Forelimb muscle (tissue), 1 donor: ENCODE measurements at places on chromosomes 6 and 20. TPM values are rescaled to one million over a fixed set of nuclear protein-coding genes. Genes with fewer than 3 reads are reported as not detected.

APOM gene
- 4.3 TPM for polyA plus RNA-seq

LRRC73 gene
- 0.16 TPM for polyA plus RNA-seq

CDH22 gene
- 0.18 TPM for polyA plus RNA-seq

ARHGAP40 gene
- not detected for polyA plus RNA-seq

CCN5 gene
- 0.06 TPM for polyA plus RNA-seq

BTNL2 gene
- polyA plus RNA-seq = 0.18 TPM

TSHZ2 gene
- 9.0 TPM for polyA plus RNA-seq

PRR18 gene
- 1.1 TPM for polyA plus RNA-seq

HMGCLL1 gene
- 5.6 TPM for polyA plus RNA-seq

KCNB1 gene
- polyA plus RNA-seq = 7.1 TPM

HDGFL1 gene
- not detected for polyA plus RNA-seq

PIM1 gene
- 35.8 TPM for polyA plus RNA-seq

VIP gene
- 2.3 TPM for polyA plus RNA-seq

ATAT1 gene
- 21.1 TPM for polyA plus RNA-seq

PROKR2 gene
- polyA plus RNA-seq = not detected

ARMH2 gene
- not detected for polyA plus RNA-seq

CLDN20 gene
- 0.76 TPM for polyA plus RNA-seq

CASS4 gene
- 7.0 TPM for polyA plus RNA-seq

SYCP2 gene
- polyA plus RNA-seq = 3.9 TPM

CPNE5 gene
- 17.6 TPM for polyA plus RNA-seq

LY86 gene
- 1.4 TPM for polyA plus RNA-seq

RNF8 gene
- 15.8 TPM for polyA plus RNA-seq

SLCO4A1 gene
- polyA plus RNA-seq = 0.30 TPM

FABP7 gene
- polyA plus RNA-seq = 0.44 TPM

TINAG gene
- polyA plus RNA-seq = not detected

KCNK16 gene
- not detected for polyA plus RNA-seq

TFAP2B gene
- 0.08 TPM for polyA plus RNA-seq

RAET1L gene
- not detected for polyA plus RNA-seq
